ELR (cell line): ENCODE measurements at places on chromosomes 11 and 22.
A peak's percentile ranks its signal among the peaks of the same experiment; 100 is the strongest.

GRCh38 chr11:122197066-122197987 lies 81.3 kb upstream of the BLID start:
- peak; percentile 99 for DNase-seq

DNA sequence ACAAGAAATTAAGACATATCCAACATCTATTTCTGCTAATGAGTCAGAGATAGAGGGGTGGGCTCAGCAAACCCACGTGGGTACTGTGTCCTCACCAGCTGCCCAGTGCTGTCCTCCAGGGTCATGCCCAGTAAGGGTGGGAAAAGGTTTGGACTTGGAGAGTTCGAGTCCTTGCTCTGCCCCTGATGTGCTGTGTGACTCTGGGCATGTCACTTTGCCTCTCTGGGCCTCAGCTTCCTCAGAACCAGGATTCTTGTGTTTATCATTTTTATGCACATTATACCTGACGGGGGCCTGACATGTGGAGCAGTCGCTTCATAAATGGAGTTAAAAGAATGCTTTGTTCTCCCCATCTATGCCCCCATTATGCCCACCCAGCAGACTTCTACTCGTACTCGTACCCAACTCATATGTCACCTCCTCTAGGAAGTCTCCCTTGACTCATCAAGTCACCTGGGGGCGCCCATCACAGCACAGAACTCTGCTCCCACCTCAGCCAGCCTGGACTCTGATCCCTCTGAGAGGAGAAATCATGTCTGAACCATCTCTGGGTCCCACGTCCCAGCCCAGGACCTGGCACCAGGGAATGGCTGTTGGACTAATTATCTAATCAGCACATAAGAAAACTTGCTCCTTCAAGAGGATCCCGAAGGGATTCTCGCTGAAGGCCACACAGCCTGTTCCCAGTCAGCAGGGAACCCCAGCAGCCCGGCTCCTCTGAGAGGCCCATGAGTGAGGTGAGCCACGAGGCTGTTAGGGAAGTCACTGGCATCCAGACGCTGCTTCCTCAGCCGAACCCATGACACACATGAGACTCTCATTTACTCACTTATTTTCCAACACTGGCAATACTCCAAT lies 38.7 kb upstream of the TSKU start:
- peak; percentile 48 for DNase-seq

DNA sequence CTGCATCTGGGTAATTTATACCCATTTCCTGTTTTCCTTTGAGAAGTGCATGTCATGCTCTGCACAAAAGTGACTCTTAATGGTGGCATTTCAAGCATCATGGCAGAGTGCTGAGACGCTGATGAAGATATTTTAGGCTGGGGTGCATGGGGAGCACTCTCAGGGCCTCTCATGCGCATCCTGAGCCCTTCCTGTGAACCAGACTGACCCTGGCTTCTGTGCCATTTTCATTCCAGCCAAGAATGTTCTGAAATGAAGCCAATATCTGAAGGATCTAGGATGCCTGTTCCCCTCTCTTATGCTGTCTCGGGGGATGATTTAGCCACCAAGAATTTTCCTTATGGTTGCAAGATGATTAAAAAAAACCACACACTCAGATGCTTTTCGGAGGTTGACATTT lies 61.5 kb downstream of the MIAT start:
- peak; percentile 93 for DNase-seq

- peak; percentile 77 for DNase-seq
These were observed 19.5 kb downstream of the PIK3IP1 start for GRCh38 chr22:31272522-31273446.
